ENCODE measurements at places on chromosomes 3 and 15. TPM values are rescaled to one million over a fixed set of nuclear protein-coding genes. Genes with fewer than 3 reads are reported as not detected.

DNA sequence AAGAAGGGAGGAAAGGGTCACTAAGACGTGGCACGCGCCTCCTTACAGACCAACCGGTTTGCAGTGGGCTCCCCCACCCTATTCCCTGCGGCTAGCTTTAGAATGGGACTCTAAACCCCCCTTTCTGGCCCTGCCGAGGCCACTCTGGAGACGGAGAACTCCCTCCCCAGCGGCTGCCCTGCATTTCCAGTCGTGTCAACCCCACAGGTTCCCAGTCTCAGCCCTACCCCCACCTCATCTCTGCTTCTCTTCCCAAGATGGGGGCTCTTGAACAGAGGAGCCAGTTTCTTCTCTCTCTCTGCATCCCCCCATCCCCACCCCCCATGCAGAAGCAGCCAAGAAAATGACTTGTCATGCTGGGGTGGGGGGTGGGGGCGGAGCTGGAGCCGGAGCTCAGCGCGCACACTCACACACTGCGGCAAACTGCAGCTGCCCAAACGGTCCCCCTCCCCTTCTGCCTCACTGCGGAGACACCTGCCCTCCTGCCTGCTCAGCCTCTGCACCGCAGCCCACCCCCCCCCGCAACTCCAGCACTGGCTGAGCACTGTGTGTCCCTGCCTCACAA, 871 bp downstream of the MAP1A start:
- no peak for DNase-seq

Gene LHFPL4
- not detected for total RNA-seq

Gene MAP6D1
- 2.5 TPM for total RNA-seq

Gene POPDC2
- total RNA-seq = 38.9 TPM

DNA sequence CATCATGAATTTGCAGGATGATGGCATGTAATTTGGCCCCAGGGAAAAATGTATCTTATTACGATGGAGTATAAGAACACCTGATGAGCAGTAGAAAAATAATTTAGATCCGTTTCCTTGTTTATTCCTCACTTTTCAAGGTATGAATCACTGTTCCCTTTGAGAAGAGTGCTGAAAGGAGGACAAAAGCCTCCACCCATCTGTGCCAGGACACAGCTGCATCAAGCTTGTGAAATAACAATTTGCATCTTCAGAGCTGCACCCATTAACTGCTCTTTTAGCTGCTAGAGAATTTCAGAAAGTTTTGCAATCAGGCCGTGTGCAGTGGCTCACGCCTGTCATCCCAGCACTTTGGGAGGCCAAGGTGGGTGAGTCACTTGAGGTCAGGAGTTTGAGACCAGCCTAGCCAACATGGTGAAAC, 9.6 kb downstream of the CLDND1 start:
- peak; percentile 19 for DNase-seq

Gene HRG
- total RNA-seq = 0.46 TPM

Gene SKIC8
- total RNA-seq = 48.6 TPM

- no peak for DNase-seq
Observed at GRCh38 chr15:99995543-99995942, 262.3 kb upstream of the LYSMD4 start.

Gene CP
- 7.3 TPM for total RNA-seq

DNA sequence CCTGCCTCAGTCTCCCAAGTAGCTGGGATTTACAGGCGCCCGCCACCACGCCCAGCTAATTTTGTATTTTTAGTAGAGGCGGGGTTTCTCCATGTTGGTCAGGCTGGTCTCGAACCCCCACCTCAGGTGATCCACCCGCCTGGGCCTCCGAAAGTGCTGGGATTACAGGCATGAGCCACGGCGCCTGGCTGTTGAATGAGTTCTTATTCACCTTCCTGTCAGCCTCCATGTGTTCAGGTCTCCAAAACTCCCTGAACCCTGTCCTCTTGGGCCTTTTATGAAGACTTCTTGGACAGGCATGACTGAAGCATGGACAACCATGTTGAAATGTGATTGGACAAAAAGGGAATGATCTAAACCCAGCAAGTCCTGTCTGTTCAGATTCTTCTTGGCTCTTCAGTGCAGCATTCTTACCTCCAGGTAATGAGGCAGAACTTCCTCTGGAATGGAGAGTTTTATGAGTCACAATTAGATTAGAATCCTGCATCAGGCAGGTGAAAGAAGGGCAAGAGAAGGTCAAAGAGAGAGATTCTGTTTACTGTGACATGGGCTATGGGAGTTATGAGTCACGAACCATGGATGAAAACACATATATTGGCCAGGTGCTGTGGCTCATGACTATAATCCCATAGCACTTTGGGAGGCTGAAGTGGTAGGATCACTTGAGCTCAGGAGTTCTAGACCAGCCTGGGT, 23.1 kb upstream of the EIF4A2 start:
- DNase-seq = no peak

- DNase-seq = no peak
Observed at GRCh38 chr15:55816017-55816416, 73.1 kb upstream of the PRTG start.

Gene GADL1
- 0.55 TPM for total RNA-seq

Gene CDC25A
- total RNA-seq = 2.3 TPM

GRCh38 chr15:29134239-29134638, 135.4 kb downstream of the NSMCE3 start:
- no peak for DNase-seq

Gene C3orf22
- not detected for total RNA-seq

Gene TRAK1
- 88.6 TPM for total RNA-seq

DNA sequence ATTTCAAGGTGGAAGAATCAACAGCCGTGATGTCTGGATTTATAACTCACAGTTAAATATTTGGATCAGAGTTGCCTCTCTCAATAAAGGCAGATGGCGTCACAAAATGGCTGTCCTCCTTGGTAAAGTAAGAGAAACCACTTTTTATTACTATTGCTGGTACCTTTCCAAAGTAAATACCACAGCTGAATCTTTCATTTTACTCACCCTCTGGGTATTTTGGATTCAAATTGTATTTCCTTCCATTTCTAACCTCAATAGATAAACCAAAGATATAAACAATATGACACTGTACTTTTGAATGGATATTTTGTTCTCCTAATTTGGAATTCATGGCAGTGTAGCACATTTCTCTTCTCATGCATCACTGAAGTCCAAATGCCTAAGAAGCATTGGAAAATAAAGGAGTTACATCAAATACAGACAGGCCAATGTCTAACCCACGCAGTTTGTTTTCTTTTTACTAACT, 29.5 kb downstream of the KLHL24 start:
- no peak for DNase-seq

DNA sequence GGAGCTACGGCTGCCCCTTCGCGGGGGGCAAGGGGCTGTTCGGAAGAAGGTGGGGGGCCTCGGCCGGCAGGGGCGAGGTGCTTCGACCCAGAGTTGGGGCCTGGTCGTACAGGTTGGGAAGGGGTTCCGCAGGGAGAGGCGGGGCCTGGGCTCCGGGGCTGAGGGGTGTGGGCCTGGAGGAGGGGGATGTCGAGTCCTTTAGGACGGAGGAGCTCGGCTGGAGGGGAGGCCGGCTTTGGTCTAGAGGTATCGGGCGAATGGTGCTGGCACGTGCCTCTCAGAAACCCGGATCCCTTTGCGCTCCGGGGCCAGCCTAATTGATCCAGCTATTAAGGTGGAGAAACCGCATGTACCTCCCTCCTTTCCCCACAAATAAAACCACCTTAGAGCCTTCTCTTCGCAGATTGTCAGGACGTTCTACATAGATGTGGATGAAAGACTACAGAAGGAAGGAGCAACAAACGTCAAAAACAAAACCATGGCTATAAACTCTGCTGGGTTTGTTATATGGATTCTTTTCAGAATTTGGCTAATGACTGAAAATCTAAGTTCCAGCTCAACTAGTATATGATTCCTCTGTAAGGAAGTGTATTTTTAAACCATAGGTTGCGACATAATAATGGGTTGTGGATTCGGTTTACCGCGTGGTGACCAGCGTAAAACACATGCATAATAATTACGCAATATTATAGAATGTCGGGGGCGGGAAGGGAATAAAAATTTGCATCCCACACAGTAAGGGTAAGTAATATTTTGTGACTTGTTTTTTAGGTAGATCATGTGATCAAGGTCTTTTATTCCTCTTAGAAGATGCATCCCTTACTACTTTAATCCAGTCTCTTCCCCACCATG, 644 bp upstream of the NGLY1 start:
- DNase-seq = no peak

DNA sequence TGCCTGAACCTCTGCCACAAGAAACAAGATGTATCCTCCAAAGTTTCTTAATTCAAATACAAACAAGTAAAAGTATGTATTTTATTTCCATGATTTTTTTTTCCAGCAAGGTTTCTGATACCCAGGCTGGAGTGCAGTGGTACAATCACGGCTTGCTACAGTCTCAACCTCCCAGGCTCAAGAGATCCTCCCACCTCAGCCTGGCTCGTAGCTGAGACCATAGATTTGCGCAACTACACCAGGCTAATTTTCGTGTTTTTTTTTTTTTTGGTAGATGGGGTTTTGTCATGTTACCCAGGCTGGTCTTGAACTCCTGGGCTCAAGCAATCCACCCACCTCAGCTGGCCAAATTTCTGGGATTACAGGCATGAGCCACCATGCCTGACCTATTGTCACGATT, 12.2 kb upstream of the VEPH1 start:
- no peak for DNase-seq

Gene GPR149
- total RNA-seq = not detected

Gene UBE2Q2
- 25.5 TPM for total RNA-seq

Gene CLRN1
- total RNA-seq = not detected

Gene CPNE9
- total RNA-seq = not detected

GRCh38 chr3:55511895-55512570, 24.9 kb upstream of the WNT5A start:
- DNase-seq = no peak

DNA sequence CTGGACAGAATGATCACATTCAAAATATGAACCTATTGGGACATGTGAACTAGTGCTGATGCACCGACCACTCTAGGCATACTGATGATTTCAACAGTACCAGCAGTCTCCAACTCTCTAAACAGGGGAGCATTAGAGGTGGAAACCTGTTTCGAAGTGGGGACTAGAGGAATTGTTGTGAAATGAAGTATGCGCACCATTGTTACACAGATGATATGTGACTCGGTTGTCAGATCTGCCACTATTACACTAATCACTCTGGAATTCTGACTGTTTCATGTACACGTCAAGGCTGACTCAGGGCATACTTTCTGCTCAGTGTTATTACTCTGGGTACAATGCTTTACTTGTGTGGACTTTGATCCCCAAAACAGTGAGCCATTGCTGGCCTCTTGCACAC, 198.2 kb upstream of the UBE2E2 start:
- no peak for DNase-seq

DNA sequence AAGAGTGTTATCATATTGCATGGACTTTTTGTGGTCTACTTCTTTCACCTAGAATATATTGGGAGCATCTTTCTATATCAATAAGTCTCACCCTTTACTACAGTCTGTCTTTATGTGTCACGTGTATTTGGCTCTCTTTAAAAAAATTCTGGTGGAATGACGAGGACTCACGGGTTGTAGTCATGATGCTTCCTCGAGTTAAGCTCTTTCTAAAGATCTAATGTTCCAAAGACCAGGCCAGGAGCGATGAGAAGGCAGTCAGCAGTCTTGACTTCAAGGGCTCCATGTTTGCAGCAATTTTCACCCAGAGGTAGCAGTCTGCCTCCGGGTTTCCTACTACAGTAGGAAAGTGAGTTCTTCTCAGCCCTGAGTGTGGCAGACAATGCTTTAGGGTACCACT, 88.9 kb downstream of the FRMD4B start:
- DNase-seq = no peak

Gene ROPN1B
- total RNA-seq = not detected

Gene PLSCR5
- total RNA-seq = not detected

Gene ZNF860
- not detected for total RNA-seq

Data from gastrocnemius medialis (tissue), 4 donors.